ENCODE measurements at places on chromosomes 4 and X. TPM values are rescaled to one million over a fixed set of nuclear protein-coding genes. Genes with fewer than 3 reads are reported as not detected.

- H3K27ac ChIP-seq: no peak overlapping the region
- H3K27me3 ChIP-seq: no peaks in the 10 kb centered on the region
- no peak overlapping the region for H3K4me3 ChIP-seq
- H3K4me1 ChIP-seq: peaks cover 5% of the 10 kb centered on the region
- no peak for DNase-seq
These were observed 5.0 kb upstream of the MMAA start for GRCh38 chr4:145614233-145614610.

DNA sequence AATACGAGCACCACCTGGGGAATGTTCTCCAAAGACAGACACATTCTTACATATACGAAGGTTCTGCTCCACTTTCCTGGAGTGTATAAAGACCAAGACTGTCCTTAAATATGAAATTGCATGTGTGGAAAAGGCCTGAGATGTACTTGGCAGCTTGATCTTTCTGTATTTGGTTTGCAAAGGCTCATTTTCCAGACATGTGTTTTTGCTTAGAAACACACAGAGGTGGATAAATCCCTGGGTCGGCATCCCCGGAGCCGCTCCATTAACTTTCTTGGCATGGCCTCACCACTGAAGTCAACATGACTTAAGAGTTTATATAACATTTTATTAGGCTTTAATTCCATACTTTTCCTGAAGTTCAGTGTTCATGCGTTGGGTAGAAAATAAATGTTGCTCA, 239.4 kb downstream of the LDB2 start:
- H3K36me3 ChIP-seq: no peaks in the 10 kb centered on the region
- peaks cover 53% of the 10 kb centered on the region for H3K27me3 ChIP-seq
- no peak overlapping the region for H3K27ac ChIP-seq
- no peaks in the 10 kb centered on the region for H3K4me1 ChIP-seq
- DNase-seq: no peak

DNA sequence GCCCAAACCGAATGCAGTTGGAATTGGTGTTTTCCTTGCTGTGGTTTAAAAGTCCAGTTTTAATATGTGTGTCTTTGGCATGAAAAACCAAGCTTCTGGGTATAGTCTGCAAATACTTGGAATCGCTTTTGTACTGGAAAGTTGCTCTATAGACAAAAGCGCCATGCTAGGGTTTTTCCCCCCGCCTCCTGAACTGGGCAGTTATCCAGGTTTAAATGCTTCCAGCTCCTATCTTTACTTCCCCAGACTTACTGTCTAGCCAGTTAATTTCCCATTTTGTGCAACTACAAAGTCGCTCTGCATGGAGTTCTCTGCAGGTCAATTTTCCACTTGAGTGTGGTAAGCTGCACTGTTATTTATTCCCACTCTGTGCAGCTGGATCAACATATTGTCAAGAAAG, 2.7 kb downstream of the RASL11B start:
- DNase-seq: no peak
- peaks cover 5% of the 10 kb centered on the region for H3K4me1 ChIP-seq
- H3K36me3 ChIP-seq: no peaks in the 10 kb centered on the region
- no peak overlapping the region for H3K27ac ChIP-seq

DNA sequence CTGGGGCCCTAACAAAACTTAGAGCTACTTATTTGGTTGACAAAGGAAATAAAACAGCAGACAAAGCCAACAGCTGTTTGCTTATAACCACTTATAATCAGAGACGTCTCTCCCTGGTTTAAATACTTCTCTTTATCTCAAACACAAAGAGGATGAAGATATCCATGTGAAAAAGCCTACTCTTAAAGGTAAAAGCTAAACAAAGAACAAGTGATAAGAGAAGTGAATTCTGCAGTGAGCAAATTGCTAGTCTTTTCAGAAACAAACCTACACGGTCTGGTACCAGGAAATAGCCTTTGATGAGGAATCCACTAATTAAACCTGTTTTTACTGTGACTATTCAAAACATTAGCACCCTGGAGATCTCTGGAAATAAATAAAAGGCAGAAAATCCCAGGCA, 46.7 kb downstream of the GRIA3 start:
- no peaks in the 10 kb centered on the region for H3K27me3 ChIP-seq
- no peak for DNase-seq
- no peaks in the 10 kb centered on the region for H3K4me1 ChIP-seq
- H3K4me3 ChIP-seq: no peak overlapping the region
- H3K36me3 ChIP-seq: no peaks in the 10 kb centered on the region
- no peak overlapping the region for H3K27ac ChIP-seq

SOWAHB gene
- 6.3 TPM for total RNA-seq

SMARCA1 gene
- 34.8 TPM for total RNA-seq

USP17L18 gene
- total RNA-seq: not detected
